Foreskin keratinocyte (primary cell): ENCODE measurements at places on chromosomes 2 and 18. TPM values are rescaled to one million over a fixed set of nuclear protein-coding genes. Genes with fewer than 3 reads are reported as not detected.

The ALPG gene
- not detected in 2 replicates for total RNA-seq

The COBLL1 gene
- 14.5 and 20.0 TPM in 2 replicates for total RNA-seq

The NT5C1B gene
- total RNA-seq: not detected in 2 replicates

The MROH2A gene
- 0.11 and 0.31 TPM in 2 replicates for total RNA-seq

The REG3G gene
- total RNA-seq: not detected in 2 replicates

The PCBP1 gene
- 115 and 138 TPM in 2 replicates for total RNA-seq

The ZNF385B gene
- total RNA-seq: 0.42 and 0.44 TPM in 2 replicates

The SKA1 gene
- total RNA-seq: 26.7 and 29.4 TPM in 2 replicates

The SERPINB13 gene
- total RNA-seq: 5.9 and 6.0 TPM in 2 replicates

The TP53I3 gene
- total RNA-seq: 38.4 and 59.8 TPM in 2 replicates

The TMEM131 gene
- 33.6 and 36.6 TPM in 2 replicates for total RNA-seq

The ANKRD53 gene
- 0.24 and 0.28 TPM in 2 replicates for total RNA-seq

The CFAP65 gene
- total RNA-seq: not detected in 2 replicates

The TNFRSF11A gene
- 0.63 and 1.1 TPM in 2 replicates for total RNA-seq

The CYP26B1 gene
- total RNA-seq: 0.31 and 1.0 TPM in 2 replicates

The NFATC1 gene
- total RNA-seq: 4.4 and 7.3 TPM in 2 replicates

The PID1 gene
- 7.7 and 8.6 TPM in 2 replicates for total RNA-seq

The CD8B2 gene
- total RNA-seq: not detected in 2 replicates
